ENCODE measurements at places on chromosomes 4 and X.
A peak's percentile ranks its signal among the peaks of the same experiment; 100 is the strongest.

GRCh38 chr4:128803783-128804182 lies 5.7 kb upstream of the JADE1 start:
- no peak for DNase-seq

GRCh38 chr4:173272996-173273395 lies 61.2 kb downstream of the HMGB2 start:
- DNase-seq: no peak

GRCh38 chrX:2583194-2584162 lies 82.7 kb upstream of the DHRSX start:
- no peak for DNase-seq

GRCh38 chr4:153850533-153851280 lies 61.8 kb upstream of the SFRP2 start:
- no peak for DNase-seq

DNA sequence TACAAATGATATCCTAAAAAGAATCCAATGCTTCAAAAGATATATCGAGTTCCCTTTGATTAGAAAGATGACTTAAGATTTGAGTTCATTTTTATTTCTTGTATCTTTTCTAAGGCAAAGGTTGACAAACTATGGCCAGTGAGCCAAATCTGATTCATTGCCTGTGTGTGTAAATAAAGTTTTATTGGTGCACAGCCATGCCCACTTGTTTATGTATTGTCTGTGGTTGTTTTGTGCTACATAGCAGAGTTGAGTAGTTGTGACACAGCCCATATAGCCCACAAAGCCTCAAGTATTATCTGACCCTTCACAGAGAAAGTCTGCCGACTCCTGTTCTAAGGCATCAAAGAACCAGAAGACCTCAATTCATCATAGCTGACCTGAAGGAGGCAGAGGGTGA lies 32.2 kb upstream of the EIF1AX start:
- no peak for DNase-seq

GRCh38 chrX:31421441-31421840 lies 349.6 kb upstream of the FTHL17 start:
- no peak for DNase-seq

DNA sequence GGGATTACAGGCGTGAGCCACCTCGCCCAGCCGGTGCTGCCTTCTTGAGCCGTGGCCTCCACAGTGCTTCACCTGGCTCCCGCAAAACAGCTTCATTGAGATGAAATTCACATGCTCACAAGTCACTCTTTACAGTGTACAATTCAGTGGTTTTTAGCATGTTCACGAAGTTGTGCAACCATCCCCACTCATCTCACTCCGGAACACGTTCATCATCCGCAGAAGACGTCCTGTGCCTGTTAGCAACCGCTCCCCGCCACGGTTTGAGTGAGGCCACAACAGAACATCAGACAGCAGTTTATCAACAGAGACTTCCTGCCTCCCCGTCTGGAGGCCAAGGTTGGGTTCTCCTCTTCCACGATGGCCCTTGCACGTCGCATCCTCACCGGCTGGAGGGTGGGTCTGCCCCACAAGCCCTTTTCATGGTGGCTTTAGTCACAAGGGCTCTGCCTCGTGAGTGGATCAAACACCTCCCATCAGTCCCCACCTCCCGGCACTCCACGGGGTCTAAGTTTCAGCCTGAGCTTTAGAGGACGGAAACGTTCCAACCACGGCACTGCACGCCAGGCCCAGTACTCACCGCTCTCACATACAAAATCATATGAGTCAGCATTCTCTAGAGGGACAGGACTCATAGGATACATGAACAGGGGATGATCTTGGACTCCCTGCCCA lies 29.6 kb upstream of the SPON2 start:
- peak; percentile 84 for DNase-seq

DNA sequence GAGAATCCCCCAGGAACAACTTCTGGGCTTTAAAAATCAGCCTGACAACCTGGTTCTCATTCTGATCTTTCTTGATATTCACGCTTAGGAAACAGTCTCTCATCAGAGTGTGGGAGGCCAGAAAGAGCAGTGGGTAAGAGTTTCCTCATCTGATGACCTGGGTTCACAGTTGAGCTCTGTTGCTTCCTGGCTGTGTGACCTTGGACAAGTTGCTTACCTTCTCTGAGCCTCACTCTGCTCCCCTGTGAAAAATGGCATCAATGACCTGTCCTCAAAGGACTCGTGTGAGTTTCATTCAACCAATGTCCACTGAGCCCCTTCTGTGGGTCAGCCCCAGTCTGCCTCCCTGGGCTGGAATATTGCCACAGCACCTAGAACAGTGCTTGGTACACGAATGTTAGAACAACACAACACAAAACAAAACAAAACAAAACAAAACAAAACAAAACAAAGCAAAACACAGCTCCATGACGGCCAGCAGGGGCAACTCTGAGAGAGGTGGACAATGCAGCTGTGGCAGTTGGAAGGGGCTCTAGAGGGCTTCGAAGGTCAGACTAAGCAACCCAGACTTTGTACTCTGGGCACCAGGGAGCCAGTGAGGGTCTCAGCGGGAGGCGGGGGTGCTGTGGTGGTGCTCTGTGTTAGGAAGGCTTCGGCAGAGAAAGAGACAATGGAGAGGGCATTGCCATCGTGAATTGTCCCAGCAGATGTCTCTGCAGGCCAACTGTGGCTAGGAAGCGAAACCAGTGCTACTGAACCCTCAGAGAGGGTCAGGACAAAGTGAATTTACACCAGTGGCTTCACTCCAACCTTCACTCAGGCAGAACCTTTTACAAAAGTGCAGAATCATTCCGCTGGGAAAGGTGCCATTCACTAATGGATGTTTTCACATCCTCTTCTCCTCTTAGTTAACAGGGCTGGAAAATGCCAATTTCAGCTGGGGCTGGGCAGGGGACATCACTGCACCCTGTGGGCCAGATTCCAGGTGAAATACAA lies 14.3 kb upstream of the C4orf50 start:
- DNase-seq: no peak

- DNase-seq: no peak
These were observed 150.1 kb upstream of the NUDT10 start for GRCh38 chrX:51182545-51182944.

DNA sequence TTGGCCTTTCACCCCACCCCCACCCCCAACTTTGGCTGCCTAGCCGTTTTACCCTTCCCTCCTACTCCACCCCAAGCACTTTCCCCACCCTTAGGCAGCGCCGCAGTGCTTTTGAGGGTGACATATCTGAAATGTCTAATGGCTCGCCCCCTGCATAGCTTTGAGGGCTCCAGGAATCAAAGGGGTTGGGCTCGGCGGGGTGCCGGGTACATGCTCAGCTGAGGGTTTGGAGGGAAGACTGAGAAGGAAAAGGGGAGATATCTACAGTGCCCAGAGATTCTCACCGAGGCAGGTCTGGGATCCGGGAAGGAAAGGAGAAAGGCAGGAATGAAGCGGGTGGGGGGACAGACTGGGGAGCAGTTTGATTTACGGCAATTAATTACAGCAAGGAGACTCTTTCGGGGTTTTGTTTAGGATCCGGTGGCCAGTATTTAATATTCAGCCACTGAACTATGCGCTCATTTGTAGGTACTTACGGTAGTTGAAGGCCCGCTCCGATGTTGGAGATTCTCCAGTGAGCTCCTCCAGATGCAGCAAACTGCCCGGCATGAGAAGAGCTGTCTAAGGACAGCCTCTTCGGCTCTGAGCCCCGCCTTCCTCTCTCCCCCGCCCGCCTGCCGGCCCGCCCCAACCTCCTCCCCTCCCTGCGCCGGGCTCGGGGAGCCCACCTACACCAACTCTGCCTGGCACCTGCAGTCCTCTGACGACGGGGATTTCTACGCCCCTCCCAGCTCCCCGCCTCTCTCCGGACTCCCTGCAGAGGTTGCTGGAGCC lies at the start of gene IGSF1:
TSS of gene IGSF1 (minus strand) at position 569 of the 774 bp plus-strand sequence. CDS start 2,632 bp downstream, outside the sequence.
- DNase-seq: no peak

GRCh38 chr4:28211676-28212470 lies 1351.2 kb downstream of the STIM2 start:
- DNase-seq: no peak

DNA sequence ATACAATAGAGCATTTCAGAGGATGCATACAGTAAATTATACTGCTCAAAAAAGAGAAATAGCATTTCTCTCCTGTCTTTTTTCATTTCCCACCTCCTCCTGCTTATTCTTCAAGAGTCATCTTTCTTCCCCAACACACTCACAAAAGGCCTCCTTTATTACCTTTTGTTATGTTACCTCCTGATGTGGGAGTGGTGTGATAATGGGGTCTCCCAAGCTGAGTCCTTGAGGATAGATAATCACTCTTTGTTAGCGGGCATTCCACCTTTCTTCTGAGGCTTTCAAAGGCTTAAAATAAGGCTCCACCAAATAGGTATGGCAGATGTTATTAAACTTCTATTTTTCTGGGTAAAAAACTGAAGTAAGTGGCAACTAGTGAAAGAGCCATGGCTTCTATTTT lies 159.8 kb downstream of the CPEB2 start:
- no peak for DNase-seq

GRCh38 chr4:8281519-8282133 lies 12.1 kb downstream of the HTRA3 start:
- DNase-seq: peak; percentile 92

DNA sequence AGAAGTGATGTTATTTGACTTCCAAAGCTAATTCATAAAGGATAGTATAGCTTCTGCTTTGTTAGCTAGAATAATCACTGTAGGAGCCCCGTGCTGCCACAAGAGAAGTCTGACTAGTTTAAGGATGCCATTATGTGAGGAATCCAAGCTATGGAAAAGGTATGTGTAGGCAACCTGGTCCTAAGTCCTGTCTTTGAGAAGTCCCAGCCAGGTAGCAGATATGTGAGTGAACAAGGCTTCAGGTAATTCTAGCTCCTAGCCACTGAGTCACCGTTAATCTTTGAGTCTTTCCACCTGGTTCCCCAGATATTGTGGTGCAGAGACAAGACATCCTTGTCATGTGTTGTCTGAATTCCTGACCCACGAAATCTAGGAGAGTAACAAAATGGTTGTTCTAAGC lies 55.5 kb downstream of the BMP3 start:
- no peak for DNase-seq

DNA sequence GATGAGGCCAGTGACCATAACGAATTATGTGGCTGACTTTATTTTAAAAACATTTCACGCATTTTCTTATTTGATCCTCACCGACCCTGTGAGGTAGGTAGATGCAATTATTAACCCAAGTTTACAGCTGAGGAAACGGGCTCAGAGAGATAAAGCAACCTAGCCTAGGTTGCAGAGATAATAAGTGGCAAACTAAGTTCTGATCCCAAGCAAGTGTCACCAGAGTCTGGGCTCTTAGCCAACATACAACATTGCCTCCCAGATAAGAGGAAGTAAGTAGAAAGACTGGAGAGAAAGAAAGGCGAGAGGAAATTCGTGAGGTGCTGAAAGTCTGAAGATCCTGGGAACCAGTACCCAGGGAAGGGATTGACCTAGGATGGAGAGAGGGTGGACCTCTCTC lies 77.4 kb upstream of the GPR50 start:
- no peak for DNase-seq

- no peak for DNase-seq
These were observed 87.8 kb downstream of the SH3KBP1 start for GRCh38 chrX:19799319-19800182.

- no peak for DNase-seq
These were observed 568.0 kb downstream of the IL1RAPL1 start for GRCh38 chrX:29155286-29155685.

DNA sequence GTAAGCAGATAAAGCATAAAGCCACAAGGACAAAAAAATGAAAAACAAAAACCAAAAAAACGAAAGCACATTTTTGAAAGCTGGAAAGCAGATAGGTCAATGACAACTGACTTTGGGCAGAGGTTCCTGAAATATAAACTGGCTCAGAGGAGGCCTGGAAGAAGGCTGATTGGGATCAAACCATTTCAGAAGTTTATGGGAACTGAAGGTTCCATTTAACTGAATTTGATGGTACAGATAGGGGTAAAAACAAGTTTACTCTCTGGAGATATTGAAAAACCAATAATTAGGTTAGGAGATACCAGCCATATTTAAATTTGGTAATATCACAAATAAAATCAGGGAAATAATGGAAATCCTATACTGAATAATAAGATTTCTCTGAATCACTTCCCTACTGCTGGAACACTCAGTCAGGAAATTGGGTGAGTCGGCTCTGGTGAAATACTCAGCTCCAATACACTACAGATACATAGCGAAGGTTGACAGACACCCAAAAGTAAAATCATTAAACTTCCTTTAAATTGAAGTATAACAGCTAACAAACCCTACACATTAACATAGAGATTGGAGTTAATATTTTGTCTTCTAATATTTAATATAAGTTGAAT lies 1584.3 kb downstream of the STIM2 start:
- no peak for DNase-seq

GRCh38 chr4:6230827-6231662 lies 30.7 kb upstream of the JAKMIP1 start:
- no peak for DNase-seq

- peak; percentile 68 for DNase-seq
These were observed 39.4 kb upstream of the NDP start for GRCh38 chrX:44012484-44013096.

DNA sequence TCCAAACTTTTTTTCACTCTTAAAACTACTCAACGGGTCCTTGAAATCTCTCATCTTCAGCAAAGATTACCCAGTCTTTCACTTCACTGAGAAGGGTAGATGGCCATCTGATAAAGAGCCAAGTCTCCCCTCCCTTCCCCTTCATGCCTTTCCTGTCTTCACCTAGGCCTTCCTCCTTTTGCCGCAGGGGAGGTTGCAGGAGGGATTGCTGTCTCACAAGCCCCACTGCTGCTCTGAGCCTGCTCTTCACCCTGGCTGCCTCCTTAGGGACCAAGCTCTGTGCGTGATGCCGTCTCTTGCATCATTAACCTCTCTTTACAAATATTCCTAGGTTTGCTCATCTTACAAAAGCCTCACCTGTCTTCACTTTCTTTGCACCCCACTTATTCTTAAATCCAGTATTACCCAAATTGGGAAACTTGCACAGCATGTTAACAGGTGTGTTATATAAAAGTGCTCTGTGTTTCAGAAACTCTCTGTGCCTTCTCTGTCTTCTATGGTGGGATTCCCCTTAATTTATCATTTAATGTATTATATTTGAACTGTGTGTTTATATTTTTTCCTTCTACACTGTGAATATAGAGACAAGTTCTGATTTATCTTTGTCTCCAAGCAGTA lies 3.8 kb downstream of the ZFX start:
- DNase-seq: no peak

- no peak for DNase-seq
These were observed 136.1 kb upstream of the WDFY3 start for GRCh38 chr4:85102606-85103005.
